ENCODE measurements at places on chromosomes 2 and 18. TPM values are rescaled to one million over a fixed set of nuclear protein-coding genes. Genes with fewer than 3 reads are reported as not detected.

GRCh38 chr2:234967201-234967869 is 15.5 kb downstream of the SH3BP4 start:
- DNase-seq: no peak

DNA sequence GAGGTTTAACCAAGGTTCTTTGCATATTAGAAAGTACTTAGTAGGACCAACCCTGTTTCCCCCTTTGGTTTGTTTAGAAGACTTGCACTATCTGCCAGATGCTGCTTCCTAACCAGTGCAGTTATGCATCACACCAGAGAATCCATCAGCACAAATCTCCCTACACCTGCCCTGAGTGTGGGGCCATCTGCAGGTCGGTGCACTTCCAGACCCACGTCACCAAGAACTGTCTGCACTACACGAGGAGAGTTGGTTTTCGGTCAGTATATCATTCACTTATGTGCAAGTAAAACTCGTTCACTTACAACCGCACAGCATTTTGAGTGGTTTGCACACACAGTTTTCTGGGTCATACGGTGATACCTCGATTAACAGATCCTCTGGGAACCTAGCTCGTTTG is 69.7 kb downstream of the ZNF532 start:
- no peak for DNase-seq

DNA sequence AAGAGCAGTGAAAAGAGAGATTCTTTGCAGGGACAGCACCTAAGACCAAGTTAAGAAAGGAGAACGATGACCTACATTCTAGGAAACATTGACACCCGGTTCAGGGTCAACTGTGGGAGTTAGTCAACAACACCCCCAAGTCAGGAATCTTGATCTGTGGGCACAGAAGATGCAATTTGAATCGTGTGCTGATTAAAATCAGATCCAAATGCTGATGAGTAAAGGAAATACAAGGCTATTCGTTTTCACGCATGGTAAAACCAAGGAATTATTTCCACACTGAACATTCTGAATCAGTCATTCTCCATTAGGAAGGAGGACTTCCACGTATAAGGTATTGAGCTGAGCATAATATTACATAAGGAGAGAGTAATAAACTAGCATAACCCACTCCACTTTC is 124.2 kb downstream of the COPS8 start:
- DNase-seq: no peak

DNA sequence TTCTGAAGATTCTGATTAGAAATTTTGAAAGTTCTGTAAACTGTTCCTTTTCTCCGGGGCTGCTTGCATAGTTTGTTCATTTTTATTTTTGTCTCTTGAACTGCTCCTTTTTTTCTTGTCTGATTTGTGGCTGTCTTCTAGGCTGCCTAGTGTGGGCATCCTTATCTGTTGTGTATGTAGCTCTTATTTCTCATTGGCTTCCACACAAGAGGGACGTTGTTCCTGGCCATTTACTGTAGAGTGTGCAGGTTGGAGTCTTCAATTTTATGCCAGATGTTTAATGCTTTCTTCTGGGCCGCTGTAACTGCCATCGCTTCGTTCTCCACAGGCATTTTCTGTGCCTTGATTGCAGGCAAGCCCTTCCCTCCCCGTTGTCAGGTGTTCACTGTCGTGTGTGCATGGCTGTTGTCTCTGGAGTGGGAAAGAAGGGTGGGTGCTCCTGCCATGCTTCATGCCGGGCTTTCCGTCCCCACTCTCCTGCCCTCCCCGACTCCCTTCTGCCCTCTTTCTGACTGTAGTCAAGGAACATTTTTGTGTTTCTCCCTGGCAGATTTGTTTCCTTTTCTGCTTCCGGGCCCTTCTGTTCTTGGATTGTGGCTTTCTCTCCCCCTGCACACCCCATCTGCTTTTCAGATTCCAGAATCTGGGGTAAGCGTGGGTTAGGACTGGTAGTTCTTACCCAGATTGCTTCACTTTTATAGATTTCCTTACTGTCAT is 15.5 kb downstream of the CEP192 start:
- DNase-seq: no peak

DNA sequence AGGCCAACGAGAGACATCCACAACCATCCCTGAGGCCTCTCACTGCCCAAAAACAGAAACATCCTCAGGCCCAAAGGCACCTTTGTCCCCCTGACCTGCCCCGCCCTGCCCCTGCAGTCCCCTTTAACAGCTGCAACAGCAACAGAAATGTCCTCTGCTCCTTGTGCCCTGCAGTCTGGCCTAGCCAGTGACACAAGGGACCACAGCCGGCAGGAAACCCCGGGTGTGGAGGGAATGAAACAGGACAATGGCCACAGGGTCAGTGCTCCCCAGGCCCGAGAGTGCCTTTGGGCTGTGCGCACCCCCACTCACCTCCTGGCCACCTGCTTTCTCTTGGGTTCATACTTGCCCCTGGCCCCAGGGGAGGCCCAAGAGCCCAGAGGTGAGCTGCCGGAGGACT is 35.6 kb downstream of the SNED1 start:
- DNase-seq: no peak

- DNase-seq: no peak
Measured at GRCh38 chr2:172908275-172908674, 167.4 kb upstream of the MAP3K20 start.

DNA sequence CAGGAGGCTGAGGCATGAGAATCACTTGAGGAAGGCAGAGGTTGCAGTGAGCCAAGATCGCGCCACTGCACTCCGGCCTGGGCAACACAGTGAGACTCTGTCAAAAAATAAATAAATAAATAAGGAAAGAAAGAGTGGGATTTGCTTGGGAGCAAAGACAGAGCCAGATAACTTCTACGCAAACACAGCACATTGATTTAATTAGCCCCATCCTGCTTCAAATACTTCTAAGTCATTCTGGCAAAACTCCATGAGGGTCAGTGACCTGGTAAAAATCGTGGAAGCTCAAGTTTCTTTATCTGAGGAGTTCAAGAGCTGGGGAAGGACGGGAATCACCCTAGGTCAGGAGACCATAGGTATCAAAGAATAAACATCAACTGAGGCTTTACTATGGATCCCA is 70.6 kb upstream of the TCF7L1 start:
- DNase-seq: no peak

DNA sequence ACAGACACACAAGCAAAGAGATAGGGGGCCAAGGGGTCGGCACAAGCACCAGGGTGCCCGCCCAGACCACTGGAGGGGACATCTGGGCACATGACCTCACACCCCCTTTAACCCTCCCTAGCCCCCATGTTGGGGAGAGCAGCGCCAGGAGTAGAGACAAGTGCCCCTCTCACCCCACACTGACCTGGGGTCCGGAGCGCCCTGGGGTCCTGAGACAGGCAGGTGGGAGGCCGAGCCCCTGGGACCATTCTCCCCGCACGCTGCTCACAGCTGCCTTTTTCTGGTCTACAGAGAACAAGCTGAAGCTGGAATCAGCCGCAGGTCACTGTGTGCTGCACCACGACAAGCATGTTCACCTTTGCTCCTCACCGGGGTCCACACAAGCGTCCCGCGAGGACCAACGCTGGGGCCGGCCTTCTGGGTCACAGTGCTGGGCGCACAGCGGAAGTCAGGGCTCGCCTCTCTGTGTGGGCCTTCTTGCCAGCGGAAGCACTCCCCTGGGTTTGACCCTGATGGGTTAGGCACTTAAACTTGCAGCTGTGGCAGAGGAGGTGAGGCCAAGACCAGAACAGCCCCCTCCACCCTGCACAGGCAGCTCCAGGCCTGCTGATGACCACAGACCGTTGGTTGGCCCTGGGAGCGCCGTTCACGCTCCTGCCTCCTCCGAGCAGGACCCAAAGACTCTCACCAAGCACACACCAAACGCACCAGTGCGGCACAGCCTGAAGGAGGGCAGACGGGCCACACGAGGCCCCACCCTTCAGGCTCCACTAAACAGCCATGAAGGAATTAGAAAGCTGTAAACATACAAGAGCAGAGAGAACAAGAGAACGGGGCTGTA is 275.3 kb downstream of the EIPR1 start:
- DNase-seq: no peak

- no peak for DNase-seq
Measured at GRCh38 chr2:240955306-240956170, 42.9 kb upstream of the SNED1 start.

GRCh38 chr2:2640818-2641217 is 309.7 kb upstream of the MYT1L start:
- no peak for DNase-seq

- DNase-seq: no peak
Measured at GRCh38 chr2:165208094-165208493, 4.2 kb upstream of the SCN3A start.

- no peak for DNase-seq
Measured at GRCh38 chr2:51289045-51289444, 257.1 kb upstream of the NRXN1 start.

DNA sequence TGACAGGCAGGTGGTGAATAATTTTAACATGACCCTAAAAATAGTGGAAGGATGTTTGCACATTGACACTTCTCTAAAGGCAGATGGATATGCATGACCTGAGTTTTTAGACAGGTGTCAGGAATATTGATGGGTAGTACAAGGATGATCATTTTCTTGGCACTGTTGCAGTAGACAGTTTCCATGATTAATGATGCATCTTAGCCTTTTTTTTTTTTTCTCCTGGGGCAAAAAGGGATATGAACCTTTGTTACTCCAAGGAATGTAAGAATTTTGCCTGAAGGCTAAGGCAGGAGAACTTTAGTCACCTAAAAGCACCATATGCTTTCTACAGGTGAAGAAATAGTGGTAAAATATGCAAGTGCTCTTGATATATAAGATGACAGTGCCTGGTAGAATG is 136.3 kb upstream of the CAVIN2 start:
- no peak for DNase-seq

DNA sequence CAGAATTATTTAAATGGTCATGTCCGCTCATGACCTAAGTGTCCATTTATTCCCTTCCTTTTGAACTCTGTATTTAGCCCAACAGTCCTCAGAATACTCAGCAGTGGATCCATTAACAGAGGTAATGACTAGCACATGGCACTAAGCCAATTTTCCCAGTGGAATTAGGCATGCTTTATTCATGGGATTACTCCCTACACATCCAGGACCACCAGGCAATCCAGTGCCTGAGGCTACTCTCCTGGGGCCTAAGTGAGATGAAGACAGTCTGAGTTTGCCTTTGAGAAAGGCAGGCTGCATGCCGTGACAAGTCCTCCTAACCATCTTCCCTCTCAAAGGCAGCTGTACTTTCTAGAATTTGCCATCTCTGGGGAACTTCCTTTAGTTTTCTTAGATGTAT is 128.6 kb downstream of the SPOPL start:
- DNase-seq: no peak

- no peak for DNase-seq
Measured at GRCh38 chr2:73917696-73918207, 8.9 kb upstream of the DGUOK start.

DNA sequence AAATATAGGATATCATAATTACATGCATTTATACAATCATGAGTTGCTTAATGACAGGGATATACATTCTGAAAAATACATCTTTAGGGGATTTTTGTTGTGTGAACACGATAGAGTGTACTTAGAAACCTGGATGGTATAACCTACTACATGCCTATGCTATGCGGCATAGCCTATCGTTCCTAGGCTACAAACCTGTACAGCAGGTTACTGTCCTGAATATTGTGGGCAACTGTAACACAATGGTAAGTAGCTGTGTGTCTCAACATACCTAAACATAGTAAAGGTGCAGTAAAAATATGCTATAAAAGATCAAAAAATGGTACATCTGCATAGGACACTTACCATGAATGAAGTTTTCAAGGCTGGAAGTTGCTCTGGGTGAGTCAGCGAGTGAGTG is 6.5 kb downstream of the C2orf72 start:
- no peak for DNase-seq

- no peak for DNase-seq
Measured at GRCh38 chr2:69584127-69584889, 59.2 kb downstream of the AAK1 start.

DNA sequence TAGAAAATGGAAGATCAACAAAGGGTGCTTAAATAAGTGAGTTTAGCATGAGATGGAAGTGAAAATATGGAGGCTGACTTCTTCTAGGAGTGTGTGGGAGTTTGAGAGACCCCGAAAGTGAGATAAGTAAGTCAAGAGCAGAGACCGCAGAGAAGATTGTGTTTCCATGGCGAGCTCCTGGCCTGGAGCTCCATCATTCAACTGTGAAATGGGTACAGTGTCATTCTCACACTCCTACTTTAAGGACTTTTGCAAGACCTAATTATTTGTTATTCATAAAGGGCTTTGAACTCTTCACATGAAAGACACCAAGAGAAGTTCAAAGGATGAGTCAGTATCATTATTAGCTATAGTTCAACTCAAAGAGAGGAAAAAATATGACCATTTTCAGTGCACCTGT is 134.2 kb upstream of the PIK3C3 start:
- DNase-seq: no peak

GRCh38 chr2:237254369-237254861 is 159.5 kb downstream of the COL6A3 start:
- DNase-seq: peak; percentile 45

DNA sequence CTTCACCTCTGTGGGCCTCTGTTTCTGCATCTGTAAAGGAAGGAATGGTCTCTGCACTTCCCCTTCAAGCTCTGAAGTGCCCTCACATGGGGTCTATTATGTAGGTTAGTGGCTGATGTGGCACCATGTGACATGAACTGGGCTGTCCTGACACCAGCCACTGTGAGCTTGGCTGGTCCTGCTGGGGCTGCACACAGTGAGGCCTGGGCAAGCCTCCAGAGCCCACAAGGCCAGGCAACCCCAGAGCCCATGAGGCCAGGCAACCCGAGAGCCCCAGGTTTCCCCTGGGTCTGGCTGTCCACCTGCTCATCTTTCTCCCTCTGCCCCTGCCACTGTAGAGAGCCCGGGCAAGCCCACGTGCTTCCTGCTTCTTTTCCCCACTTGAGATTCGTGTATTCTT is 150.1 kb upstream of the SMAD2 start:
- DNase-seq: no peak

Gene DCC
- 0.02 TPM for total RNA-seq

Gene ABCA12
- 0.04 TPM for total RNA-seq

Gene C18orf54
- 4.4 TPM for total RNA-seq

Gene STEAP3
- 17.7 TPM for total RNA-seq

Gene ABHD1
- total RNA-seq: 0.12 TPM

Gene VWC2L
- total RNA-seq: not detected

Gene SLC9A2
- total RNA-seq: 0.19 TPM

Gene DNAJC5G
- total RNA-seq: not detected

Gene CCDC68
- not detected for total RNA-seq

Gene SRD5A2
- not detected for total RNA-seq

Gene L3MBTL4
- total RNA-seq: 2.4 TPM

Gene DNAH7
- 0.02 TPM for total RNA-seq
